Aortic smooth muscle cell (primary cell): ENCODE measurements at places on chromosomes 5 and 9. TPM values are rescaled to one million over a fixed set of nuclear protein-coding genes. Genes with fewer than 3 reads are reported as not detected.

Gene PCDHA2
- total RNA-seq = 0.06 TPM in 1 of 2 replicates, not detected in the other

Gene GZMA
- not detected in 2 replicates for total RNA-seq

Gene NIM1K
- total RNA-seq = 0.25 and 0.53 TPM in 2 replicates

Gene CXCL14
- total RNA-seq = 0.79 TPM in 1 of 2 replicates, not detected in the other

Gene ENTPD8
- under 0.01 and 0.06 TPM in 2 replicates for total RNA-seq

Gene ALDOB
- total RNA-seq = not detected in 2 replicates
